ENCODE measurements at places on chromosomes 11 and 22.

DNA sequence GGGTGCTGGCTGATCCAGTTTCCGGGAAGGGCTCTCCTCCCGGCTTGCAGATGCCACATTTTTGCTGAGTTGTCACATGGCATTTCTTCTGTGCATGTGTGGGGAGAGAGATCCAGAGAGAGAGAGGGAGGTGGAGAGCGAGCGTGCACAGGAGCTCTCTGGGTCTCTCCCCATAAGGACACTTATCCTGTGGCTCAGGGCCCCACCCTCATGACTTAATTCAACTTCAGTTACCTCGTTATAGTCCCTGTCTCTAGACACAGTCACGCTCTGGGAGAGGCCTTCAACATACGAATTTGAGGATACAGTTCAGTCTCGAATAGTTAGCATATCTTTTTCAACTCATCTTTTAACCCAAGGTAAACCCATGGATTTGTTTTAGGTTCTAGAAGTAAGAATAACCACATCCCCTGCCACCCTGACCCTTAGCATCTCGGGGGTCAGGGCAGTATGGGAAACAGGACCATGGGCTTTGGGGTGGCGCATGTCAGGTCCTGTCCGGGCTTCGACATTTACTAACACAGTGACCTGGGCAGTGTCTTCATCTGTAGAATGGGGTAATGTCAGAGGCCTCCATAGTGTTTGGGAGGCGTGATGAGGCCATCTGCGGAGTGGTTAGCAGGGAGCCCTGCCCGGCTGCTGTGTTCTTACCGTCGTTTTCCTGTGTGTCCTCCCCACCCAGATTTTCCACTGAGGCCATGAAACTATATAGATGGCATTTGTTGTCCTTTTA lies 46.9 kb downstream of the TBC1D22A start:
- no peak for DNase-seq

DNA sequence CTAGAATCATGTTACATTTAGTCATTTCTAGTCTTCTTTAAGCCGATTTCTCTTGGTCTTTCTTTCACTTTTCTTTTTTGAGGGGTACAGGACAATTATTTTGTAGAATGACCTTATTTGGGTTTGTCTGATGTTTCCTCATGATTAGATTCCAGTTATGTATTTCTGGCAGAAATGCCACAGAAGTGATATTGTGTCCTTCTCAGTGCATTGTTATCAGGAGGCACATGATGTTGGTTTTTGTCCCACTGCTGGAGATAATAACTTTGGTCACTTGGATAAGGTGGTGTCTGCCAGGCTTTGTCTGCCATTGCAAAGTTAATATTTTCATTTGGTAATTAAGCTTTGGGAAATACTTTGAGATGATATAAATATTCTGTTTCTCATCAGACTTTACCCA lies 100.3 kb downstream of the RRM1 start:
- DNase-seq, result no peak

GRCh38 chr11:18393581-18394274 lies 635 bp upstream of the LDHA start:
- no peak for DNase-seq

GRCh38 chr22:33000342-33001280 lies 57.6 kb downstream of the SYN3 start:
- peak; percentile 56 for DNase-seq

DNA sequence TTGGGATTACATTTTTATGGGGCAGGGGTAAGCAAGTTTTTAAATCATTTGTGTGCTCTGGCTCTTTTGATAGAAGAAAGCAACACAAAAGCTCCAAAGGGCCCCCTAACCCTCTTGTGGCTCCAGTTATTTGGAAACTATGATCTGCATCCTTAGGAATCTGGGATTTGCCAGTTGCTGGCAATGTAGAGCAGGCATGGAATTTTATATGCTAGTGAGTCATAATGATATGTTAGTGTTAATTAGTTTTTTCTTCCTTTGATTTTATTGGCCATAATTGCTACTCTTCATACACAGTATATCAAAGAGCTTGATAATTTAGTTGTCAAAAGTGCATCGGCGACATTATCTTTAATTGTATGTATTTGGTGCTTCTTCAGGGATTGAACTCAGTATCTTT lies 10.1 kb downstream of the RAG1 start:
- DNase-seq, result no peak

DNA sequence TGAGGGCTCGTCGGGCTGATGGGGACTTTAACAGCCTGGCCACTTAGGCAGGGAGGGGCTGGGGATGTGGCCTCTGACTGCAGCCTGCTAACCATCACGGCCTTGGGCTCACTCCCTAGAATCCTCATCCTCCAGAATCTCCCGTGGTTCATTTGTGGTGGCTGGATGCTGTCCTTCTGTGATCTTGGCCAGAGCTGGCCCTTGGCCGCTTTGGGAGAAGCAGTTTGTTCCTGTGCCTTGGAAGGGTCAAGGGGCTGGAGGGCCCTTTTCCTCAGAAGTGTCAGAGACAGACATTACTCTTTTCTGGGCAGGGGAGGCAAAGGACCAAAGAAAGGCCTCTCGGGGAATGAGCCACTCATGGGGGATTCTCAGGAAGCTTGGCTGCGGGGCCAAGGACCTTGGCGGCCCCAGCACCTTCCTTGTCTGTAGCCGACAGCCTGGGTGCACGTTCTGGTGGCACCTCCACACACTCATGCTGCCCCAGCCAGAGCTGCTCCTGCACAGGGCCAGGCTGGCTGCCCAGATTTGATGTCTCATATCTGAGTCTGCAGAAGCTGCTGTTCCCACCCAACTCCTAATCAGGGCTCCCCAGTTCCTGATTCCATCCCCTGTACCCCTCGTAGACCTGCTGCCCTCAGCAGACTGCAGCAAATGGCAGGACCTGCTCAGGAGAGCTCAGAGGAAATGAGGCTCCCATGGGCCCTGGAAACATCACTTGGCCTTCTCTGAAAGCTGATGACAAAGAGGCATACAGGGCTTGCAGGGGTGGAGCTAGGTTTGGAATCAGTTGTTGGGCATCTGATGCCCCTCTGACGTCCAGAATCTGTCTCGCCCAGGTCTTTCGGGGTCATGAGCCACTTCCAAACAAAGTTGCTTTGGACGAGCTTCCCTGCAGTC lies 107.7 kb downstream of the CTTN start:
- peak; percentile 79 for DNase-seq

- DNase-seq, result no peak
These were observed 28.0 kb upstream of the ZBED5 start for GRCh38 chr11:10885703-10886363.

- DNase-seq, result no peak
These were observed 35.5 kb upstream of the CCDC188 start for GRCh38 chr22:20186183-20186870.

DNA sequence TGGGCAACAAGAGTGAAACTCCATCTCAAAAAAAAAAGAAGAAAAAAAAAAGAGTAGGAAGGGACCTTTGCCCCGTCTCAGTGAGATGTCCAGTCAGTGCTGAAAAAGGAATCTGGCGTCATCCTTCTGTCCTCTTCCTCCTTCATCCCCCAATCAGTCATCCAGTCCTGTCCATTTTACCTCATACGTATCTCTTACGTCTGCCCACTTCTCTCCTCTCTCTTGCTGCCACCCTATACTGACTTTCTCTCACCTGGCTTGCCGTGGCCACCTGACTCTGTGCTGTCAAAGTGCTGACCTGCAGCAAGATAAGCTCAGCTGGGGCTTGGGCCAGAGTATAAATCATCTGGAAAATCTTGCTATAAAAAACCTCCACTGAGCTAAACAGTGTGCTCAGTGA lies 13.6 kb downstream of the SEPTIN3 start:
- no peak for DNase-seq

DNA sequence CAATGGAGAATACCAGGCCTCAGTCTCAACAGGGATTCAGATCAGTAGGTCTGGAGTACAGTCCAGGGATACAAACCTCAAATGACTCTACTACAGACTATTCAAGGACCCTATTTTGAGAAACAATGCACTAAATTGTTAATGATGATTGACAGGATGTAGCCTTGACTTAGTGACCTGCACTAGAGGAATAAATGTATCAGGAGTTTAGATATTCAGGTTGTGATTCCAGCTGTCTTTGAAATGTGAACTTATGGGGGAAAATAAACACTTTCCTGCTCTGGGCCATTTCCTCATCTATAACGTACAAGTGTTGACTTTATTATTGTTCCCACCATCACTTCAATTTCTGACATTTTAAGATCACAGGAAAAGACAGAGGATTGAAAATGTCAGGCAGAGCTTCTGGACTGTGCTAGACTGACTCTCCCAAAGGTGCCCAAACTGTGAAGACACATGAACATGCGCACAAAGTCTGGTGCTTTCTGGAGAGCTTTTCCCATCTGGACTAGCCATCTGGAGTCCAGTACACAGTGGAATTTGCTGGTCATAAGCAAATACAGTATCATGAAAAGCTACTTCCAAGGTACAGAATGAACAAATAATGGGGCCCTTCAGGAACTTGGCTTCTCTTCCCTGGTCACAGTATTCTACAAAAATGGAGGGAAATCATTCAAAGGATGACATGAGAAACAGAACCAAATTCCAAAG lies 110.4 kb downstream of the USP35 start:
- no peak for DNase-seq

DNA sequence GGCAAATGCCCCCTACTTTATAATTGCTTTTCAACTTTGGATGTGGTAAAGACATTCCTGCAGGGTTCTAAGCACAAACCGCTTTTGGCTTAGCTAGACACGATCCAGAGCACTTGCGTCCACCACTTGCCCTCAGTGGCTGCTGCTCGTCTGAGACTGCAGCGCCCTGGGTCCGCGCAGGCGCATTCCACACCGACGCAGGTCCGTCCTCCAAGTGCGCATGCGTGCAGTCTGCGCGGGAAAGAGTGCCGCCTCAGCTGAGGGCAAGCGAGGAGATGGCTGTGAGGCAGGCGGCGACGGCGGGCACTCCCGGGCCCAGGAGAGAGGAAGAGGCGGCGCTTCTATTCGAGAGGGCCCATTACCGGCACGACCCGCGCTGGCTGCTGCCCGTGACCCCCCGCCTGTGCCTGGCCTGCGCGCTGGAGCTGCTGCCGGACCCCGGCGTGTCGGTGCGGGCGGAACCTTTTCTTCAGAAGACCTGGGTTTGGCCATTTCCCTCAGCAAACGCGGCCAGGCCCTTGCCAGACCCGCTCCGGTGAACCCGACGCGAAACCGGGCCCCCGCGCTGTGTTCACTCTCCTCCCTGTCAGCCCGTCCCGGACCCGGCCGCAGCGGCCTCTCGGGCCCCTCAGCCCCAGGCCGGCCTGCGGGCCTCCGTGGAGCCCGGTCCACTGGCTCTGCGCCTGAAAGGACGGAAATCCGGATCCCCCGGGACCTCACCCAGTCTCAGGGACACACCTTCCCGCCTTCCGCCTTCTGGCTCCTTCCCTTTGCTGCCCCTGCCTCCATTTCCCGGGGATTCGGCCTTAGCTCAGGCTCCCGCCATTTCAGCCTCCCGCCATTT lies at the start of gene MEI1:
MEI1 (plus strand) TSS at position 240 of the 844 bp plus-strand sequence; CDS start at position 276, 36 bp downstream.
- DNase-seq, result peak; percentile 78

DNA sequence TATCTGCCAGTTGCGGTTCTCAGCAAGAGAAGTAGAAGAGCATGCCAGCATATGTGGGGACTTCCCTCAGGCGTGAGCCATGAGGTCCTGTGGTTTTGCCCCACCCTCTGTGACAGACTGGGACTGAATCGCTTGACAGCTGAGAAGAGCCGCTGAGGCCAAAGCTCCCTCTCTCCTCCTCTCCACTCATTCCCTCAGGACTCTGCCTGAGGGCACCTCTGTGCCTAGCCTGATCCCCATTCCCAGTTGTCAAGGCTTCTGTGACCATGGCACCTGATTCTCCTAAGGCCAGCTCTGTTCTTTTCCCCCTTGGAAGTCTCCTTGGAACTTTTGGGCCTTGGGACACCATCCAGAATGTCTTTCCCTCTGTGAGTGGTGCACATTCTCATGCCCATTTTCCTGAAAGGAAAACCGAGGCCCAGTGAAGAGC lies 27.0 kb downstream of the ART5 start:
- no peak for DNase-seq

DNA sequence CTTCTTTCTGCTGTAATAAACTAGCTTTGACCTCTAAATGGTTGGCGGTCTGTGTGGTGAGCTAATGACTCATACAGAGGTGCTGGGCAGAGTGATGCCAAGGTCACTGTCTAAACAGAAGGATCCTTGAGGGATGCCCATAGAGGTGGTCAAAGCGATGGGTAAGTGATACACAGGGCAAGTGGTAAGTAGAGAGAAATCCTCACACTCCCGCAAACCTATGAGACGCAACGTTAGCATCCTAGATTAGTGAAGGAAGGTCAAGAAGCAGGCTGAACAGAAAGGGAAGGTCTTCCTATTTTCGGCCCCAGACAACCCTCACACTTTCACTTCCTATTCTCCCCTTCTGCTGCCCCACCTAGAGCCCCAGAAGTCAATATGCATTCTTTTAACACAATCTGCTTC lies 65.6 kb upstream of the SESN3 start:
- DNase-seq, result no peak

GRCh38 chr11:65066805-65067291 lies 8.5 kb upstream of the NAALADL1 start:
- DNase-seq, result no peak

GRCh38 chr22:44037519-44038375 lies 13.6 kb downstream of the PARVB start:
- no peak for DNase-seq

DNA sequence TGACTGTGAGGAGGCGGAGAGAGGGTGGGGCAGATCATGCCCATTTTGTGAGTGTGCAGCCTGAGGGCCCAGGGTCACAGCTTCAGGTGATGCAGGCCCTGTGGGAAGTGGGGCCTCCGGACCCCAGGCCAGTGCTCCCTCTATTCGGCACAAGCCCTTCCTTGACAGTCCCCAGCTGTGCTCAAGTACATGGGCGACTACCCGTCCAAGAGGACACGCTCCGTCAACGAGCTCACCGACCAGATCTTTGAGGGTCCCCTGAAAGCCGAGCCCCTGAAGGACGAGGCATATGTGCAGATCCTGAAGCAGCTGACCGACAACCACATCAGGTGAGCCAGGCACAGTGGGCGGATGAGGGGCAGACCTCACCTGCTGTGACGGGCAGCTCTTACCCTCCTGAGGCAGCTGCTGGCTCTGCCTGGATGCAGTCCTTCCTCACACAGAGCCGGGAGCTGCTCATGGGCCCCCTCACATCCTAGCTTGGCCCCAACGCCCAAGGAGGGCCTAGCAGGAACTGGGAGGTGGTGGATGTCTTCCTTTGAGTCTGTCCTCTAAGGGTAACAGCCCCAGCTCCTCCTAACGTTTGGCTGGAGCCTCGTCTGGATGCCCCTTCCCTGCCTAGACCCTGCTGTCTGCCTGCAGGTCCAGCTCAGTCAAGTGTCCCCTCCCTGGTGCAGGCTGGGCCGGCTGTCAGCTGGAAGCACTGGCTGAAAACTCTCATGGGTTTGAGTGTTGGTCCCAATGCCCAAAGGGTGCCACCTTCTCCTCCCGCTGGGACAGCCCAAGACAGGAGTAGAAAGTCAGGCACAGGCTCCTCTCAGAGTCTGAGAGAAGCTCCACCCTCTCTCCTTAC lies 76.1 kb downstream of the MYO7A start:
- DNase-seq, result no peak

- DNase-seq, result no peak
These were observed 19.6 kb upstream of the MN1 start for GRCh38 chr22:27820896-27821866.

- DNase-seq, result no peak
These were observed 566.2 kb downstream of the TBC1D22A start for GRCh38 chr22:47328550-47329243.

DNA sequence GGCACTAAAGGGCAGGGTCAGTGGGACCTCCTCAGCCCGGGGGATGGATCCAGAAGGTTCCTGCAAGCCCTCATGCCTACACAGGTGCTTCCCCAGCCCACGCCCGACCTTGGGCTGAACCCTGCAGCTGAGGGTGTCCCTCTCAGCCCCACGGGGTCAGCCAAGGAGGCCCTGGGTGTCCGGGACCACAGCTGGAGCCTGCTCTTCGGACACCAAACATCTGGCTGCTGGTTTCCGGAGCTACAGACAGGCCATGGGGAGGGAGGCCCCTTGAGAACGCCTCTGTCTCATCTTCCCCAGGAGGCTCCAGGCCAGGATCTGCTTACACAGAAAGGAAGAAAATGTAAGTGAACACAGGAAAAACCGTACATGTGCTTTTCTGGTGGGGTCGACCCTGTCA lies 355.7 kb downstream of the MN1 start:
- DNase-seq, result no peak

Data from posterior cingulate gyrus (tissue), 11 donors.